Natural killer cell (primary cell): ENCODE measurements at places on chromosomes 3 and 15.
A peak's percentile ranks its signal among the peaks of the same experiment; 100 is the strongest.

DNA sequence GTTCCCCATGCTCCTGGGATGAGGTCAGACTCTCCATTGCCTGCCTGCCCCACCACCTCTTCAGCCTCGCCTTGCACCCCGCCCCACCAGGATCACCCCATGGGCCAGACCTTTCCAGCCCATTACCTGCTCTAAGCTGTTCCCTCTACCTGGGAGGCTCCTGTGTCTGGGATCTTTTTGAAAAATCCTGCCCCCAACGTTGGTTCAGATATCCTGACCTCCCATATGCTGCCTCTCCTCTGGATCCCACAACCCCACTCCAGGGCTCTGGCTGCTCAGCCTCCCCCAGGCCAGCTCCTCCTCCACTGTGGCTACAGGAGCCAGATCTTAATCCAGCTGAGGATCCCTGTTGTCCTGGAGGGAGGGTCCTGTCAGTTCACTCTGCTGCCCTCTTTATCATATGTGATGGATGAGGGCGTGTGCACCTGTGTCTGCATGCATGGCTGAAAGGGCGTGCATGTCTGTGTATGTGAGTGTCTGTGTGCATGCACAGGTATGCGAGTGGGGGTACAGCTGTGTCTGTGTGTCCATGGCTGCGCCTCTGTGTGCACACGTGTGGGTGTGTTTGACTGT, 21.7 kb upstream of the ALAS1 start:
- no peak for DNase-seq

DNA sequence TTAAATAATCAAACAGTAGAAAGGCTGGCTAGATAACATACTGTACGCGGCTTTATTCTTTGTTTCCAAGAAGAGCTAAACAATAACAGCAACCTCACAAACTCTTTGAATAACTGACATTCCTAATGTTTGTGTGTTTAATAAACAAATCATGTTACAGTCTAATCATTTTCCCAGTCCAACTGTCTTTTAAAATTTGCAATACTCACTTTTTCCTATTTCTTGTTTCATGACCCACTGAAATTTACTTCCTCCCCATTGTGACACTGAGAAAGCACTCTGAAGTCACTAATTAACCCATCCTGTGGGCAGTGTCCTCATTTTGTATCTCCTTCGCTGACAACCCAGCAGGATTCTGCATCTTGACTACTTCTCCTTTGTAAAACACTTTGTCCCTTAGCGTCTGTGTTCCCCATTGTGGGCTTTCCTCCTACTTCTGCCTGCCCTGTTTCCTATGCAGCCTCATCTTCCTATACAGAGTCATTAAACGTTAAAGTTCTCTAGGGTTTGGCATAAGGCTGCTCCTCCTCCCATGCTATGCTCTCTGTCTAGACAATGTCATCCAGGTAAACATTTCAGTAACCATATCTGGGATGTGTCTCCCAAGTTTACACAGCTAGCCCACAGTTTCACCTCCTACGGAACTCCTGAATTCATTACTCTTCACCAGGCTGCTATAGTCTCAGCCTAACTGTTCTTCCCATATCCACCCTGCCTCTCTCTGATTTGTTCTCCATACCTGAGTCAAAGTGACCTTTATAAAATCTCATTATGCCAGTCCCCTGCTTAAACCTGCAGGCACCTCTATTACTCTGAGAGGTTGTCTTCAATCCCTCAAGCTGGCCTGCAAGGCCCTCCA, 148.9 kb downstream of the GREM1 start:
- no peak for DNase-seq

DNA sequence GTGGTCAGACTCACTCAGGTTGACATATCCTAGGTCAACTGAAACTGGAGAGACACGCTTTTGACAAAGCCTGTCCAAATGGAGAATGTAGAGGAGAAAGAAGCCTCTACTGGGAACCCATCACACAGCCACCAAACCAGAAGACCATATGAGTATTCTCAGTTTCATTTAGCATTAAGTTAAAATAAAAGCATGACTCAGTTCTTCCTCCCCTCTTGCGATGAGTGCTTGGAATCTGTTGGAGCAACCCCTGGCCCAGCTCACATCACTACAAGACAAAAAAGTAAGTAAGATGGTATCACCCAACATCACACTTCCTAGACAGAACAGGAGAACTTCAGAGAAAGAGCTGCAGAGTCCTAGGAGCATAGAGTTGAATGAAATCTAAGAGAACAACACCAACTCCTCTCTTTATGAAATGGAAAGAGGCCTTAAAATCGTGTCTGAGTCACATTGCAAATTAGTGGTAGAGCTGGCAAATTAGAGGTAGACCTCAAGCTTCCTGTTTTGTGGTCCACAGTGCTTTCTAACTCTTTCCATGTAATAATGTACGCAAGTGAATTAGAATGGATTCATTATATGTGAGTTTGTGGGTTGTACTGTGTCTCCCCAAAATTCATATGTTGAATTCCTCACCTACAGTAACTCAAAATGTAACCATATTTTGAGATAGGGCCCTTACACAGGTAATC, 51.2 kb downstream of the FGF12 start:
- no peak for DNase-seq

DNA sequence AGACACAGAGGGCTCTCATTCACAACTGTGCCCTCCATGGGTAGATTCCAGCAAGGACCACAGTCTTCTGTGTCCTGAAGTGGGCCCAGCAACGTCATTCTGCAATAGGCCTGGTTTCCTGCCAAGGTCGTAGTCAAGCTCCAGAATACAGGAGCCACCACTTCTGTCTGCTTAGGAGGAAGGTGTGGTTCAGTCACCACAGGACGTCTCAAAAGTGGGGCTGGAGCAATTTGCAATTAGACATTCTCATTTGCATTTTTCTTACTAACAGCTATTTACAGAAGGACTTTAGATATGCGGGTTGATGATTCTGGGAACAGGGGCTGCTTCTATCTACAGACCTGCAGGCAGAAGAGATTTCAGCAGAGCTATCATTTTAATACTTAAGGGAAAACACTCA, 58.7 kb upstream of the MYRIP start:
- DNase-seq: no peak

- DNase-seq: no peak
These were observed 835.7 kb downstream of the OTOL1 start for GRCh38 chr3:162332344-162332743.

DNA sequence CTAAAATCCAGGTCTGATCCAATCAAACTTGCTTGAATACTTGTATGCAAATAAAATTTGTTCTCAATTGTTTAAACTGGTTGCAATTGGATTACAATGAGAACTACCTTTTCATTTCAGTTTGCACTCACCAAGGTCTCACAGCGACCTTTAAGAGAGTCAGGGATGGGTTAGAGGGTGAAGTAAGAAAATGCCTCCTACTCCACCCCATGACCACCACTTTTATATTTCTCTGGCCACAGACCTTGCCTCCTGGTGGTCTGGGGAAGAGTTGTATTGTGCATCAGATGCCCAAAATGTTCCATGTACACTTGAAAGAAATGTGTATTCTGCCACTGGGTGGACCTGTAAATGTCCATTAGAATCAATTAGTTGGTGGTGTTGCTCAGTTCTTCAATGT, 16.4 kb upstream of the THSD4 start:
- DNase-seq: no peak

DNA sequence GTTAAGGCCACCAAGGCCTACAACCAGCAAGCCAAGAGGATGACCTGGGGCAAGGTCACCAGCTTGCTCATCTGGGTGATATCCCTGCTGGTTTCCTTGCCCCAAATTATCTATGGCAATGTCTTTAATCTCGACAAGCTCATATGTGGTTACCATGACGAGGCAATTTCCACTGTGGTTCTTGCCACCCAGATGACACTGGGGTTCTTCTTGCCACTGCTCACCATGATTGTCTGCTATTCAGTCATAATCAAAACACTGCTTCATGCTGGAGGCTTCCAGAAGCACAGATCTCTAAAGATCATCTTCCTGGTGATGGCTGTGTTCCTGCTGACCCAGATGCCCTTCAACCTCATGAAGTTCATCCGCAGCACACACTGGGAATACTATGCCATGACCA, 3.6 kb downstream of the CXCR6 start:
- DNase-seq: no peak

- peak; percentile 72 for DNase-seq
These were observed 490 bp downstream of the TOMM70 start for GRCh38 chr3:100400419-100400779.

GRCh38 chr3:38150780-38151528, 12.5 kb downstream of the MYD88 start:
- DNase-seq: no peak

GRCh38 chr3:134544316-134544715, 58.5 kb downstream of the CEP63 start:
- DNase-seq: no peak

GRCh38 chr15:77185242-77185785, 114.4 kb upstream of the TSPAN3 start:
- no peak for DNase-seq

- peak; percentile 49 for DNase-seq
These were observed 6.2 kb upstream of the MAP1A start for GRCh38 chr15:43511012-43511885.

GRCh38 chr15:68256675-68257450, 20.7 kb upstream of the FEM1B start:
- DNase-seq: peak; percentile 70

- no peak for DNase-seq
These were observed 323.0 kb upstream of the CDIN1 start for GRCh38 chr15:36256404-36256807.

GRCh38 chr3:5274091-5274490, 86.6 kb downstream of the EDEM1 start:
- no peak for DNase-seq

- DNase-seq: no peak
These were observed 166.9 kb downstream of the SMAD6 start for GRCh38 chr15:66868918-66869317.

DNA sequence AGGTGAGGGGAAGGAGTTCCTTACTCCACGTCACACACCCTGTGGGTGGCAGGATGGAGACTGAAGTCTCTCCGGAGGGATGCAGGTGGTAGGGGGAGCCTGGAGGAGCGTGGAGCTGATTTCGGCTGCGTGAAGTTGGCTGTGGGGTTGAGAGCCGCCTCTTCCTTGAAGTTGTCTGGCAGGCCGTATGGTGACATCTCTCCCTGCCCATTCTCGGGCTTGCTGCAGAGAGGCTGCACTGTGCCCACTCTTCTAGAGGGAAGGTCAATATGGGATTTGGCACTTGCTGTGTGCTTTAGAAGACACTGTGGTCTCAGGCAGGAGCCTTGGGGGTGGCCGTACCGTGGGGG, 13.4 kb upstream of the FBLN2 start:
- no peak for DNase-seq

DNA sequence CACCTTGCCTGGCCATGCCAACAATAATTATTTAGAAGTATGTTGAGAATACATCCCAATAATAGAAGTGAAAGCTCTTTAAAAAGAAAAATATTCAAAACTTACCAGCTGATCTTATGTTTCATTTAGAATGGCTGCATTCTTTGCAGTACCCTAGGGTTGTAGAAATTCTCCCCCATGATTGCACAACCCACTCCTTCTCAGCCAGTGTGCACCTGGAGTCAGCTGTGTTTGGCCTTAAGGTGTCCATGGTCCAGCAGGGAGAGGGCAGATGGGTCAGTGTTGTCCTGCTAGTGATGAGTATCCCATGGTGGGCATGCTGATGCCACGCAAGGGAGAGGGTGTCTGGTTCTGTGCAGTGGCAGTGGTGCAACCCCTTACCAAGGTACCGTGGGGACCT, 117.3 kb downstream of the IGF1R start:
- no peak for DNase-seq

DNA sequence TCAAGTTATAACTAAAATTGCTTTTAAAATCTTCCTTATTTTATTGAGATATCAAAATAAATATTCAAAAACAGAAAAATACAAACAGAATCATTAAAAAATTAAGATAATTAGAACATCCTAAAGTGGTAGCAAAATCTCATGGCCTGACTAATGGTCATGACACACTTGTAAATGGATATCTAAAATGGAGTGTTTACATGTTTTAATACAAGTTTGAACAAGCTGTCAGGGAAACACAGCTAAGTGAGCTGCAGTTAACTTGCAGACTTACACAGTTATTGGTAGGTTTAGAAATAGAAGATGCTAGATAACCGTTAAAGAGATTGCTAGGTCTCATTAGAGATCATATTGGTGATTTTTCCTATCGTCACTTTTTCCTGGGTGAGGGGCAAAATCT, 242.3 kb downstream of the LPP start:
- DNase-seq: no peak

GRCh38 chr3:165464736-165465135, 268.6 kb upstream of the SLITRK3 start:
- no peak for DNase-seq

DNA sequence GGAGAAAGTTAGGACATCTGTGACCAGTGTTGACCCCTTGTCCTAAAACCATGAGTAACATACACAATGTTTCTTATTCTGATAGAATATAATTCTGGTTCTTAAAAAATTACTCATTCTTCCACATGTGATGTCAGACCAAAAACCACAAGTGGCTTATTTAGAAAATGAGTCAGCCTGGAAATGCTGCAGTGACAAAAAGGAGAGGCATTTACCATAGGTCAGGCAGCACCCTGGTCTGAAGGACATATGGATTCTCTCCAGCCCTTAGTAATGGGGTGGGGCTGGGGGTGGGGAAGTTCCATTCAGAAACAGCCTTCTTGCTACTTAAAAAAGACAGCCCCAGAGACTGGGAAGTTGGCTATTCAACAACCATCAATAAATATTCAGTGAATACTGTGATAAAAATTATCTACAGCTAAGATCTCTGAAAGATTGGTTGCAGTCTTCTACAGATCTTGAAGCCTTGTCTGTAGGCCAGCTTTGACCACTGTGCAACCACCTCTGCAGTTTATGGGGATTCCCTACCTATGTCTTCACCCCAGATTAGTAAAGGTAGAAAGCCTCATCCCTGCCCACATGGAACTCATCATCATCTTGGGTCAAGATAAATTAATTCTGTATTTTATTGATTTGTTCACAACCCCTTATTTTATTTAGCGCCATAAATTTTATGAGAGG, 34.9 kb upstream of the TIMP4 start:
- no peak for DNase-seq

DNA sequence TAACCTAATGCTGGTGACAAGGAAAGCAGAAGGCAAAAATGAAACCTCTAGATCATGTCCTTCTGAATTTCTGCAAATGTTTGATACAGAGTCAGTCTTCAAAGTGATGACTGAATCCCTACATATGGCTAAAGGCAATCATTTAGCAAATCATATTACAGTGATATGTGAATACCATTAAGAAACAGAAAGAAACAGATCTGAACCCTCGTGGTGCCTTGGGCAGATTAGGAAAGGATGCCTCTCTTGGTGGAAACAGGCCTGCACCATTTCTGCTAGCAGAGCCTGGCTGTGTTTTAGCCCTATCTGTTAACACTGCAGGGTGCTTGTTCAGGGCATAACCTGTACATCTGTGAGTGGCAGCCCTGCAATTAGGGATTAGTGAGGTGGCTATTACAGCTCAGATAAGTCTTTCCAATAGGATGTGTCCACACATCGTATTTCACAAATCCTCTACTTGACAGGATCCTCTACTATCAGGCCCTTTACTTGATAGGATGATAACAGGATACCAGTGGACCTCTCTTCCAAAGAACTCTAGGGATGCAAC, 12.1 kb downstream of the SEC22C start:
- no peak for DNase-seq

DNA sequence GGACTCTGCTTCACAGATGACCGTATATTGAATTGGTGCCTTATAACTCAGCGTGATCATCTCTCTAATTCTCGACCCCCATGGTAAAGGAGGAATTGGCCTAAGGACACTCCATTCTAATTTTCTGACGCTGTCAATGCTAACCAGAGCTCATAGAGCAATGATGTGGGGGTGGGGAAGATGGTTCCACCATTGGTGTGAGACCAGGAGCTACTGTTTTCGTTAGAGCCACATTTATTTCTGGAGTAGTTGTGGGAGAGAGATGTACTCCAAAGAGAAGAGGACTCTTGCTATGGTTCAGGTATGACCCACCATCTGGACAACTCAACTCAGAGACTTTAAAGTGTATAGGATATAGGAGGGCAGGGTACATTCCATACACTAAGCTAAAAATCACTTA, 16.3 kb downstream of the ZBTB38 start:
- DNase-seq: no peak
